ENCODE measurements at places on chromosomes 7 and 10.

DNA sequence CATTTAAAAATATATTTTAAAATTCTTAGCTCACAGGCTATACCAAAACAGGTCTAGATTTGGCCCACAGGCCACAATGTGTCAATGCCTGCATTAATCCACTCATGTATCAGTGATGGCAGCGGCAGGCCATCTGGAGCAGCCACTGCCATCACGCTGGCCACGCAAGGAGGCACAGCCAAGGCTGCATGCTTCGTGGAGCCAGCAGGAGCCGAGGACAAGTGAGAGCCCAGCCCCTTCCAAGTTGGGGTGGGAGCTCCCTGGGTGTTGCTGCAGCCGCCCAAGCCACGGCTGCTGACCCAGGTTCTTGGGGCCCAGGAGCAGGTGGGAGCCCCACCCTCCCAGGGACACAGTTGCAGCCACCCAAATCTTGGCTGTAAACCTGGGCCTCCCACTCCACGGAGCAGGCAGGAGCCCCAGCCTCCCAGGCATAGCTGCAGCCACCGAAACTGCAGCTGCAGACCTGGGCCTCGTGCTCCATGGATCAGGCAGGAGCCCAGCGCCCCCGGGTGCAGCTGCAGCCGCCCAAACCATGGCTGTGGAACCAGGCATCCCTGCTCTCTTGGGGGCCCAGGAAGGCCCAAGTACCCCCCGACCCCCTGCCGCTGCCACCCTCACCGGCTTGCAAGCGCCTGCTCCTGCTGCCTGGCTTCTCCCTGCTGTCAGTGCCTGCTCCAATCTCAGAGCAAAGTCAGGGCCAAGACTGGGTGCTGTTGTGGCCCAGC is 87.3 kb upstream of the CACUL1 start:
- no peak for DNase-seq

DNA sequence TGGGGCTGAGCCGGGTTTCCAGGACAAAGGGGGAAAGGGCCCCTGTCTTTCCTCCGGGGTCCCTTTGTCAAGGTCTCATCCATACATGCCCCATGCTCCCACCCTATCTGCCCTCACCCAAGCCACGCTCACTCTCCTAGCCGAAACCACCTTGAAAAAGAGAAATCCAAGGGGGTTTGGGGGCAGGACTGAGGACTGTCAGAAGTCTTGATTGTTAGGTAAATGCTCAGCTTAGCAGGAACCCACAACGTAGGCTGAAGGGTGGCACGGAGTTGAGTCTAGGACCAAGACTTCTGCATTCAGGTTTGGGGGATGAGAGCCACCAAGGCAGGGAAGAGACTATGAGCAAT is 719 bp upstream of the PGAM2 start:
- DNase-seq: no peak

- DNase-seq: peak; percentile 16
Observed at GRCh38 chr10:96585736-96586418, 935 bp downstream of the TM9SF3 start.

DNA sequence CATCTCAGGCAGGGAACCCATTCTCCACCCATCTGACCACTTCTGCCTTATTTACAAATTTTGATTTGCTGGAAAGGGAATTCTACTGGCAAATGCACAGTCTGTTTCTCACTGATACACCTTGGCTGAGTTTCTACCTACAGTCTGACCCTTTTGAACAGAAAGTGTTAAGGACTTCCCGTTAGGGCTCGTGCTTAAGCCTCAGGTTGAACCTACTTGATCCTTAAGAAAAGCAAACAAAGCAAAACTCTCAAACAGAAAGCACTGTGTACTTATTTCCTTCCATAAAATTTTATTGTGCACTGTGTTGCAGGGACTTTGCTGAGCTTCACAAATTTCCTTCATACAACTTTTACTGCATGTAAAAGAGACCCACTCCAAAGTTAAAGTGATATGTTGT is 367.8 kb downstream of the NRG3 start:
- no peak for DNase-seq

DNA sequence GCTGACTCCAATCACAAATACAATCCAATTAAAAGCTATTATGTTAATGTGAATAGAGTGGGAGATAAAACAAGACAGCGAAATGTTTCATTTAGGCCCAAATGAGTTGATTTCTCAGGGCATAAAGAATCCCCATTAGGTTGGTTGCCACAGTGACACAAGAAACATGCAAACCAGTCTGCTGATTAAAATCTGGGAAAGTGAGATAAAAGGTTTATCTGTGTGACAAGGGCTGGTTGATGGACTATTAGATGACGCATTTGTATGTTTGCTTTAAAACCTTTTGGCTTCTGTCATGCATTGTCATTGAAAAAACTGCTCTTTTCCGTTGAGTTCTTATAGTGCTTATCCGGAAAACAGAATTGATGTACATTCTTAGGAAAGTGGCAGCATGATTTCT is 658.2 kb downstream of the GATA3 start:
- DNase-seq: no peak

GRCh38 chr10:3902054-3902808 is 117.2 kb upstream of the KLF6 start:
- no peak for DNase-seq

DNA sequence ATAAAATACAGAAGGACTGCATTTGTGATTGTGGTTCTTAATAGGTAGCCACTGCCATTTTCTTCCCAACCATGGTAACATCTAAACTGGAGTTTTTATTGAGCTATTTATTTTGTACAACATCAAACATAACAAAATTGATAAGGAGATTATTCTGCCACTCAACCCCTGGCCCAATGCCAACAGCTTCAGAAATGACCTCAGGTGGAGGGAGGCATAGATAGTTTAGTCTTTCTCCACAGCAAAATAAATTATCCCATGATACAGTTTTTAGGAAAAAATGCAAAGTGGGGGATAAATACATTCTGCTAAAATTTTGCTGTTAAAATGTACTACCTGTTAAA is 57.6 kb downstream of the LRRTM3 start:
- no peak for DNase-seq

GRCh38 chr7:39583539-39583938 is 17.3 kb downstream of the YAE1 start:
- no peak for DNase-seq

GRCh38 chr10:13733071-13733470 is 146.3 kb downstream of the PRPF18 start:
- no peak for DNase-seq

GRCh38 chr7:71775648-71776047 is 636.5 kb downstream of the CALN1 start:
- DNase-seq: no peak

- no peak for DNase-seq
Observed at GRCh38 chr7:4742852-4743251, 32.6 kb upstream of the AP5Z1 start.

- DNase-seq: peak; percentile 52
Observed at GRCh38 chr10:132396494-132397035, 435 bp upstream of the PWWP2B start.

DNA sequence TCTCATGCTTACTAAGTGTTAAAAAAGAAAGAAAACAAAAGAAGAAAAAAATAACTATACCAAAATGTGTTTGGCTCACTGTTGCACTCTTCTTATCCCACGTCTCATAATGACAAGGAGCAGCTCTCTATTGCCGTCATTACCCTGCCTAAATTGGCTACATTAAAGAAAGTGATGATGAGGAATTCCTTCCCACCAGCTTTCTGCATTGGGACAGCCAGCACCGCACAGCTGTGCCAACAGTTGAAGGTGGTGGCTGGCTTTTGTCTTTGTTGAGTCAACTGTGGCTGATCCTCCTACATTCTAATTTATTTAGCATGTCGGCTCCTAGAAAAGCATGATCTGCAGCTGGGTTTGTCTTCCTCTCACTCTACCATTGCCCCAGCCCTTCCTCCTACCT is 751.8 kb downstream of the KCNMA1 start:
- no peak for DNase-seq

- DNase-seq: no peak
Observed at GRCh38 chr10:5490032-5490431, 9.3 kb downstream of the CALML5 start.

DNA sequence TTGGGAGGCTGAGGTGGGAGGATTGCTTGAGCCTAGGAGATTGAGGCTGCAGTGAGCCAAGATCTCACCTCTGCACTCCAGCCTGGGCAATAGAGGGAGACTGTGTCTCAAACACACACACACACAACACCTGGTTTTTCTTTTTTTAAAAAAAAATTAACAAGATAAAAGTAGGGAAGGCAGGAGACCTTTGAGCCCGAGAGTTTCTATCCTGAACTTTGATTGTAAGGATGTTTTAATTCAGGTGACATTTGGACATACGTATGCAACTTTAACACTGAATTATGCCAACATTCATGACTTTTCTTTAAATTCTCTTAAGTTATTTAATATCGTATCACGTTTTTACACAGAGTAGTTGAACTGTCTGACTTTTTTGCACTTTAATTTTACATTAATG is 11.7 kb upstream of the CYP2E1 start:
- no peak for DNase-seq

Measured in Kasumi-1 (cell line).